ENCODE measurements at places on chromosomes 1 and 21. TPM values are rescaled to one million over a fixed set of nuclear protein-coding genes. Genes with fewer than 3 reads are reported as not detected.

Gene CLCA4
- total RNA-seq: 0.11 TPM

Gene CSF3R
- total RNA-seq: not detected

Gene COL11A1
- total RNA-seq: not detected

Gene KRTAP13-2
- total RNA-seq: not detected

Gene WDR77
- total RNA-seq: 35.9 TPM

Gene BMP8A
- total RNA-seq: not detected

DNA sequence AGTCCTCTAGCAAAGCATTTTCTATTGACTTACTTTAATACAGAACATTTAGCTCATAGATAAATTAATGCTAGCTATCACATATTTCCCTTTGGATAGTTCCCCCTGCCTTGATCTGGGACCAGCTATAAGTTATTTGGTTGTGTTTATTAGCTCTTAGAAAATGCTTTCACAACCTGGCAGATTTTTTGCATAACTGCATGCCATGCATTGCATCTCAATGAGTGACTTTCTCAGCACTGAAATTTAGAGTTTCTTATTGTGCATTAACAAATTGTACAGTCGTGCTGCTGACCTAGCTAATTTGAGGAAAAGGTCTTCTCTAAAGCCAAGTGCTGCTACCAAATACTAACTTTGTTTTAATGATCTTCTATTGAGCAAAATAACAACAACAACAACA is 164.8 kb downstream of the PLPPR5 start:
- DNase-seq: no peak

- no peak for DNase-seq
Measured at GRCh38 chr21:37548521-37548981, 182.0 kb downstream of the DYRK1A start.

- no peak for DNase-seq
Measured at GRCh38 chr1:89332461-89332860, 31.4 kb upstream of the GBP6 start.

GRCh38 chr1:8169364-8170058 is 143.4 kb upstream of the ERRFI1 start:
- peak; percentile 74 for DNase-seq

All from naive thymus-derived CD8-positive, alpha-beta T cell (primary cell).